ENCODE measurements at places on chromosomes 7 and 10.

GRCh38 chr7:74280985-74281384 lies 8.2 kb upstream of the CLIP2 start:
- peak; percentile 73 for DNase-seq

DNA sequence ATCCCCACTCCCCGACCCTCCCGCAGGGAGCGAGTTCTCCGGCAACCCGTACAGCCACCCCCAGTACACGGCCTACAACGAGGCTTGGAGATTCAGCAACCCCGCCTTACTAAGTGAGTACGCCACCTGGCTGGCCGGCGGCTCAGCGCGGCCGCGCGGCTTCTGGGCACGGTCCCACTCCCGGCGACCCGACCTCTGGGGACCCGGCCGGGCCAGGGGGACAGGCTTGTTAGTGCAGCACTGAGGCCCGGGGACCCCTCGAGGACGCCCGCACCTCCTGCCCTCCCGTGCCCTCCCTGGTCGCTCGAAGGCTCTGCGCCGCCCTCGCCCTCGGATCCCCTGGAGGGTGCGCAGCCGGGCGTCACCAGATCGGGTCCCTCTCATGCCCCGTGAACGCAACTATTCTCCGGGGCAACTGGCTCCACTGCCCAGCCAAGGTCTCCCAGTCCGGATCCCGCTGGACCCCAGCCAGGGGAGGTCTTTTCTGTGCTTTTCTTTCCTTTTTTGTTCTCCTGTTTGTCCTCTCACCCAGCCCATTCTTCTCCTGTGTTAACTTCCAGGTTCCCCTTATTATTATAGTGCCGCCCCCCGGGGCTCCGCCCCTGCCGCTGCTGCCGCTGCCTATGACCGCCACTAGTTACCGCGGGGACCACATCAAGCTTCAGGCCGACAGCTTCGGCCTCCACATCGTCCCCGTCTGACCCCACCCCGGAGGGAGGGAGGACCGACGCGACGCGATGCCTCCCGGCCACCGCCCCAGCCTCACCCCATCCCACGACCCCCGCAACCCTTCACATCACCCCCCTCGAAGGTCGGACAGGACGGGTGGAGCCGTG lies 81.8 kb downstream of the PAX2 start:
- DNase-seq: no peak

DNA sequence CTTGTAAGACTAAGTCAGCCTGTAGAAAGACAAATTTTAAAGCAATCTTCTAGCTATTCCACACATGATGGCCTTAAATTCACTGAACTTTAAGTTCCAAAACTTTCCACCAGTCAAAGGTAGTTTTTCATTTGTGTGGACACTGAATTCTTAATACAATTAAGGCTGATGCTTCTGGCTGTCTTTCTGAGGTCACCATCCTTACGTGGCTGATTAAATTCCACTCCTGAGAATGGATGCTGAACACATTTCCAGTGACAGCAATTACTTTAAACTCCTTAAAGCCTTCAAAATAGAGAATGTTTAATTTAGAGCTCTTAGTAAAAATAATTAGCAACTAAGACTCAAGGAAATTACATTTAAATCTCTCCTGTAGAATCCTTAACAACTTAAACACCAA lies 142.6 kb upstream of the COL1A2 start:
- DNase-seq: no peak

DNA sequence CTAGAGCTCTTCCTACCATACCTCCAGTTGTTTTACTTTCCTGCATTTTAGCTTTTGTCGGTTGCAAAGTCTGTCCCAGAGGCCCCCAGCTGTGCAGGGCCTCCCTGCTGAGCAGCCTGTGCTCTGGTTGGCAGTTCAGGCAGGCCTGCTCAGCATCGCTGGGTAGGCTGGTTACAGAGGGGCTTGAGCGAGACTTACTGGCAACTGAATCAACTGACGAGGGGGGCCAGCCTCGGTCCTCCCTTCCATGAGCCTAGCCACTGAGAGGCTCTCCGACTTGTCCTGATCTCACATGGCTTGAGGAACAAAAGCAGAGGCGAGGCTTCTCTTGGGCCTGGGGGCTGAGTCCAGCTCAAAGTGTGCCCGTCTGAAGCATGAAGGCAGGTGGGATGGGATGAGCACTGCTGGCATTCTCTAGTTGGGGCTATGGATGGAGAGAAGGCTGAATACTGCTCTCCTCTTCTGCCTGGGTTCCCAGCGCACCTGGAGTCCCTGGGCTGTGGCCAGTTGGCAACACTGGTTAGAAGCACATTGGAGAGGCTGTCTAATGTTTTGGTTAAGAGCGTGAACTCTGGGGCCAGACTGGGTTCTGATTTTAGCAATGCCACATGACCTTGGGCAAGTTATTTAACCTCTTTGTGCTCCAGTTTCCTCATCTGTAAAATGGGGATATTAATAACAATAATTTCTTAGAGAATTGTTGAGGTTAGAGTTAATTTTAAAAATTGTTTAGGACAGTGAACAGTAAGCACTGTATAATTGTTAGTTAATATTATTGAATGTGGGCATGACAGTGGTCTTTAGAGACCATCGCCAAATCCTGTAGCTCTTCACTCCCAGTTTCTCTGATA lies 6.9 kb upstream of the SFRP5 start:
- DNase-seq: no peak

- DNase-seq: peak; percentile 81
These were observed at the start of gene SRPK2 for GRCh38 chr7:105388356-105389087. SRPK2 (minus strand) TSS chr7:105388921.

All from myocyte (in vitro differentiated cells).